ENCODE measurements at places on chromosomes 6 and 20.
A peak's percentile ranks its signal among the peaks of the same experiment; 100 is the strongest.

DNA sequence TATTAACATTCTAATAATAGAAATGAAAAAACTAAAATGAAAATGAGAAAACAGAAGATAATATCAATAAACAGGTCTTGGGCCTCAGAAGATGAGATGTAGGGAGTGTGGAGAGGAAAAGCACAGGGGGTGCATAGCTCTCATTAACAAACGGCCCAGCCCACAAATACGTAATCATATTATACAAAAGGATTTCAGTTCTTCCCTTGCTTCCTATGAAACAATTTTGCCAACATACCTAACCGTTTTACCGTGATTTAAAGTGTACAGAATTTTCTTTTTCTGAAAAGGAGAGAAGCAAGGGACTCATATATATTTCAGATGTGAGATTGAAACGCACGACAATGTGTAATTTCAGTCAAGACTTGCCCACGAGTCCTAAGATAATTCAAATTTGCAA is 136.0 kb downstream of the HFE start:
- no peak for DNase-seq

DNA sequence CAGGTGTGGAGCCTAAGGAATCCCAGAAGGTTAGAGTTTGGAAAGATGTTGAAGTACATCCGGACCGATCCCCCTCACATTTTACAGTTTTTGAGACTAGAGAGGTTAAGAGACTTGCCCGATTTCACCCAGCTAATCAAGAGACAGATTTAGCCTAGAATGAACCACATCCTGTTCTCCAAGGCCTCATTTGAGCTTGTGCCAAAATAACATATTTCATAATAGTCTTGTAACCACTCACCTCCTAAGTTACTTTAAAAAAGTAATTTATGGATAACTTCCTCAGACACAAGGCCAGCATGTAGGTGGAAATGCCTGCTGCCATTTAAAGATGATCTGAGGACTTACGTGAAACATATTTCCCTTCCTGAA is 39.8 kb upstream of the ARHGAP18 start:
- DNase-seq, result no peak

GRCh38 chr6:138891255-138891986 is 95.5 kb downstream of the ECT2L start:
- DNase-seq, result no peak

DNA sequence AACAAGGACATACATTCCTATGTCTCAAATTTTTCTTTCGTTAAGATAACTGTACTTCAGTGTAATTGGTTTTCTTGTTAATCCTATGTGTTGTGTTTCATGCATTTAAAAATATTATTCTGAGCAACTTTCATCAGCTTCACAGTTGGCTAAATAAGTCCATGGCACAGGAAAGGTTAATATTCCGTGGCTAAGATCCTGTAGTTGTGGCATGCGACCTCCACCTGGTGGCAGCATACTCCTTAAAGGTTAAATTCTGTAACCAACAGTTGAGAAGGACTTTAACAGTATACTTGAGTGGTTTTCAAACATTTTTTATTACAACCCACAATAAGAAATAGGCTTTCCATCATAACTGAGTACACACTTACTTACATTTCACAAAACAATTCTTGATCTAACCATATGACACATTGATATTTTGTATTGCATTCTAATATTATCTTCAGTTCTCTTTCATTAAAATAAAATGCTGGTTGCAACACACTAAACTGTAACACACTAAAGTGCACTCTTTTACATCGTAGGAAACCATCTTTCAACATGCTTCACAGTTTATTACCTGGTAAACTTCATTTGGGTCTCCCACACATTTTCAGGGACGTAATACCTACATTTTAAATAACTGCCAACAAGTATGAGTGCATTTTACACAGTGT is 118.3 kb downstream of the SLX4IP start:
- peak; percentile 69 for DNase-seq

DNA sequence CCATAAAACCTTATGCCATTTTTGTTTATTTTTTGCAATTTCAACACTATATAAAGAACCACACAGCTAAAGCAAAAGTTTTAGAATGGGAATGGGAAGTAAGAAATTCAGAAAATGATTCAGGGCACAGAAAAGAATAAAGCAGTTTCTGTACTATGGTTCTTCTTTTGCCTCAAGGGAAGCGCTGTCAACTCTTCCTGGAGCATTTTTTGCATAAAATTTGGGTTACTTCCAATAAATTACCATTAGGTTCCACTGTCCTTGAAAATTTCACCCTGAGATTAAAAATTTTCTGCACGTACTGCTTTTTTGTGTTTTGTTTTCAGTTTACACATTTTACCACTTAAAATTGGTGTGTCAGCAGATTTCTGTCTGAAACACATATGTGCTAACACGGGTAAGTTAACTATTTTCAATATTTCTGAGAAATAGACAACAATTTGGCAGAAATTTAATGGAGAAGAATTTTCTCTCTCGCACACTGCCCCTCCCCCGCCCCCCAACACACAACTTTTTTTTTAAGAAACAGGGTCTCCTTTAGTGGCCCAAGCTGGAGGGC is 79.6 kb downstream of the ADAT2 start:
- no peak for DNase-seq

DNA sequence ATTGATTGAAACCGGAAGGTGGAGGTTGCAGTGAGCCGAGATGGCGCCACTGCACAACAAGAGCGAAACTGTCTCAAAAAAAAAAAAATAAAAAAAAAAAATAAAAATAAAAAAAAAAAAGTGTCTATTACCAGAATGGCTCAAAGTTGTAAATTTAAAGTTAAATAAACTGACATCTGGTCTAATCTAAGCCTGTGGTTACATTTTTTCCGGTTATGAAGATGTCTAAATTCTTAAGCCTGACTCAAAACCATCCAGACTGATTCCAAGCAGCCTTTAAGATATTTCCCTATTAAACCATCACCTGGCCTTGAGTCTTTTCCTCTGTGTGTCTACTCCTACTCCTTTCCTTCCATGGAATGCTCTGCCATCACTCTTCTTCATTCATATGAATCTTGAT is 371.7 kb upstream of the RUNX2 start:
- DNase-seq, result no peak

DNA sequence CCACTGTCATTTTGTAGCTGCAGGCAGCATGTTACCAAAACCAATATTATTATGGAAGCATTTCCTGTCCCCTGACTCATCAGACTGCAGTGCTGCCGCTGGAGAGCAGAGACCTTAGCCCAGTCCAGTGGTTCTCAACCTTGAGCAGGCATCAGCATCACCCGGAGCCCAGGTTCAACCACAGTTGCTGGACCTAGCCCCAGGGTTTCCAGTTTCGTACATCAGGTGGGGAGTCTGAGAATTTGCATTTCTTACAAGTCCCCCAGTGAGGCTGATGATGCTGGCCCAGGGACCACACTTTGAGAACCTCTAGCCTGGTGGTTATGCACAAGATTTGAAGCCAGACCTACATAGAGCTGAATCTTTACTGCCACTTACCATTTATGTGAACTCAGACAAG is 47.3 kb downstream of the LY86 start:
- DNase-seq, result no peak

GRCh38 chr6:98308564-98308963 is 525.8 kb upstream of the POU3F2 start:
- no peak for DNase-seq

GRCh38 chr6:42715871-42716270 is 6.5 kb downstream of the PRPH2 start:
- no peak for DNase-seq

DNA sequence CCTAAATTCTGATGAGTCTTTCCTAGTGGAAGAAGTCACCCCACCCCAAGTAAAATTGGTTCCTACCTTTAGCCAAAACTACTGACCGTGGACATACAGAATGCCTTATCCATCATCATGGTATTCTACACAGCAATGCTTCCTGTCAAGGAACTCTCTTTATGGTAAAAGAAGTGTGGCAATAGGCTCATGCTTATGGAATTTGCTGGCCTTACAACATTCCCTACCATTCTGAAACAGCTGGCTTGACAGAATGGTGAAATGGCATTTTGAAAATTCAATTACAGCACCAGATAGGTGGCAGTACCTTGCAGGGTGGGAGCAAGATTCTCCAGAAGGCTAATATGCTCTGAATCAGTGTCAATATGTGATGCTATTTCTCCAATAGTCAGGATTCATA is 41.8 kb upstream of the BACH2 start:
- DNase-seq, result no peak

GRCh38 chr6:36301085-36301658 is 31.3 kb downstream of the PNPLA1 start:
- no peak for DNase-seq

DNA sequence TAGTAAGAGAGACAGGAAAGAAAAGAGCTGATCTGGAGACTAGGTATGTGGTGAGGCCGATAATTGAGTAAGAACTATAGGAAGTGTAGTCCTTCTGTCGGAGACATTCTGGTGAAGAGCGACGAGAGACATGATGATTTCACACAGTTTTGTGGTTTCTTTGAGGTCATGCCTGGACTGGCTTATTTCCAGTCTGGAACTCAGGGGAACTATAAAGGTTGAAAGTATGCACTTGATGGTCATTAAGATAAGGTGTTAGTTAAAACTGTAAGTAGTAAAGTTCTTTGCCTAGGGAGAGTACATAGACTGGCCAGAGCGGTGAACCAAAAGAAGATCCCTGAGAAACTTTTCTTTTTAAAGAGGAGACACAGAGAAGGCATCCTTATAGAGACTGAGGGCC is 68.8 kb downstream of the RFX6 start:
- DNase-seq, result no peak

- DNase-seq, result no peak
Measured at GRCh38 chr6:44190715-44191114, 26.0 kb upstream of the MYMX start.

DNA sequence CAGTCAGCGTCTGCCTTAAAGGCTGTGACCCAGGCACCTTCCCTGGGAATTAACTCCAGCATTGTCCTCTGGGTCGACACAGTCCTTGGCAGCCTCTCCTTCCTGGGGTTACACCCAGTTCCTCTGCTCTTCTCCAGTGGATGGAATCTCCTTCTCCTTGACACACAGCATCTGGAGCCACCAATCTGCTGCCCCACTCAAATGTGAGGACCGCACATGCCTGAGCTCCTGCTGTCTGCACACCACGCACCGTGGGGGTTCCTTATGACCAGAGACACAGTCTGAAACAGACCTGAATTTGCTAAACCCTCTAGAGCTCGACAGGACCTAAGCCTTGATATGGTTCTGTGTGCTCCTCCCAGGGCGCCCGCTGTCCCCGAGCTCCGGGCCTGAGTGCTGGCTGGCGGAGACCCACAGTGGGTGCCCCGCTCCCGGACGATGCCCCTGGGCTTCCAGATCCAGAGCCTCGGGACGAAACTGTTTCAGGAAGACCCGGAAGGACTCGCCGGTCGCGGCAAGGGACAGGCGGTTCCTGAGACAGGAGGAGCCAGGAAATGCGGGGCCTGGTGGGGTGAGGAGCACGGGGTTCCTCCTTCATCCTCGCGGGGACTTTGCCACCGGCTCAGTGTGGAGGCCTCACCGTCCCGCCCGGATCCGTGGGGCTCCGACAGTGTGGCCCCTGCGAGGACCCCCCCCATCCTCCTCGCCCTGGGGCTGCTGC is 2.5 kb upstream of the RAET1G start:
- no peak for DNase-seq

GRCh38 chr20:49888212-49889000 is 26.9 kb downstream of the SPATA2 start:
- peak; percentile 50 for DNase-seq

- DNase-seq, result no peak
Measured at GRCh38 chr6:134619077-134619476, 301.2 kb upstream of the SGK1 start.

DNA sequence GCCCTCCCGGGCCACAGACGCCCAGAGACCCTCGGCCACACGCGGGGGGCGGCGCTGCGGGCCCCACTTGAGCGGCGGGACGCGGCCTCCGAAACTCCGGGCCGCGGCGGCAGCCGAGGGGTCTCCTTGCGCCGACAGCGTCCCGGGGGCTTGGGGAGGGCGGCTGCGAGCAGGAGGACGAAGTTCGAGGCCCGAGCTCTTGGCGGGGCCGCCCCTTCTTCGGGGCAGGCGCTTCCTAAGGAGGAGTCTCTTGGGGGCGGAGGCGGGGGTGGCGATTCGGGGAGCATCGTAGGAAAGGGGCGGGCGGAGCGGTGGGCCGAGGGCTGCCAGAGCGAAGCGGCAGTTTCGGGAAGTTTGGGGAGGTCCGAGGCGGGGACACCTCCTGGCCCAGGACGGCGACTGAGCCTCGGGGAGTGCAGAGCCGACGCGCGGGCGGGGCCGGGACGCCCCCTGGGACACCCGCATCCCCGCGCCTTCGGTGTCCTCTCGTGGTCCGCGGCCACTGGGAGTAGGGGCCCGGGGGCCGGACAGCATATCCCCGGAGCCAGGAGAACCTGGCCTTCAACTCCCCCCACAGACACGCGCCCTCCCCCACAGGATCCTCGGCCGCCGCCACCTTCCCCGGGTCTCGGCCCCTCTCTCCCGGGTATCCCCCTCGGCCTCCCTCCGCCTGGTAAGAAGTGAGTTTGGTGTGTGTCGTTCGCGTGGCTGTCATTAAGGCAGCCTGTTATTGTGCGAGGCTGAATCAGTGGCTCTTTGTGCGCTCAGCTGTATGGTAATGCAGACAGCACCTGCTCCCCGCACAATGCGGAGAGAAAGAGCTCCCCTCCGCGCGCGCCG is 613 bp upstream of the DLL1 start:
- DNase-seq, result peak; percentile 92

GRCh38 chr6:75158176-75158575 is 47.7 kb downstream of the COL12A1 start:
- no peak for DNase-seq

DNA sequence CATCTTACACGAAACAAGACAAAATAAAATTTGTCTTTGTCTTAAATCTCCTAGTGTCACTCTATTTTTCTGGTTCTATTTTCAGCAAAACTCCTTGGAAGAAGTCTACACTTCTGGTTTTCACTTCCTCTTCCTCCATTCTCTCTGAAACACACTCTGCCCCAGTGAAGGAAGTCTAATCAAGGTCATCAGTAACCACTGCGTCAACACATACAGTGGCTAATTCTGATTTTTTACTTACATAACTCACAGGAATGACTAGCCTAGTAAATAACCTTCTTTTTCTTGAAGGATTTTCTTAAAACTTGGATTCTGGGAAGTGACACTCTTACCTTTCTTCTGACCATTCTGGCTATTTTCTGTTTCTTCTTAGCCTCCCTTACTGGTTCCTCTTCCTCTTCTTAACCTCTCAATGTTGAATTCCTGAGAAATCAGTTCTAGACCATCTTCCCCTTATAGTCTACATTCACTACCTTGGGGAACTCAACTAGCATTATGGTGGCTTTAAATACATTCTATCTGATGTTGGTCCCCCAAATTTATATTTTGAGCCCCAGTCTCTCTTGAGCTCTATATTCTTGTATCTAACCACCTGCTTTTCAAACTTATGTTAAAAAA is 37.5 kb downstream of the AIG1 start:
- no peak for DNase-seq

GRCh38 chr20:23178806-23179205 is 92.7 kb upstream of the CD93 start:
- no peak for DNase-seq

GRCh38 chr20:45649312-45649863 is 18.3 kb upstream of the WFDC9 start:
- no peak for DNase-seq

All from NCI-H345 (cell line).